ENCODE measurements at places on chromosomes 11 and 22.

GRCh38 chr11:94740083-94741021 lies 27.8 kb upstream of the AMOTL1 start:
- no peak for DNase-seq

GRCh38 chr22:20652130-20652529 lies 121.8 kb upstream of the SERPIND1 start:
- no peak for DNase-seq

DNA sequence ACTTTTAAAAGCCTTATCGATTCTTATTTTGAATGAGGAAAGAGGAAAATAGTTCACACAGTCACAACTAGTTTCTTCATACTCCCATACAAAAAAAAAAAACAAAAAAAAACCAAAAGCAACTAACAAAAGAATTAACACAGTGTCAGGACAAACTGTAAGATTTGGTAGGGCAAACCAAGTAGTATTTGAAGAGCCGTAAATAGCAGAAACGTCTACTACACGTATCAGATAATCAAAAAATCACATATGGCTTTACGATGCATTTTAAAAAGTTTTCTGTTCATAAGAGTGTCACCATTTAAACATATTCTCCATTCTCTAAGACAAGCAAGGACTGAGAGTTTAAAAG lies 2.3 kb downstream of the PICALM start:
- DNase-seq: no peak

- DNase-seq: no peak
Measured at GRCh38 chr11:8310743-8311298, 47.1 kb upstream of the LMO1 start.

DNA sequence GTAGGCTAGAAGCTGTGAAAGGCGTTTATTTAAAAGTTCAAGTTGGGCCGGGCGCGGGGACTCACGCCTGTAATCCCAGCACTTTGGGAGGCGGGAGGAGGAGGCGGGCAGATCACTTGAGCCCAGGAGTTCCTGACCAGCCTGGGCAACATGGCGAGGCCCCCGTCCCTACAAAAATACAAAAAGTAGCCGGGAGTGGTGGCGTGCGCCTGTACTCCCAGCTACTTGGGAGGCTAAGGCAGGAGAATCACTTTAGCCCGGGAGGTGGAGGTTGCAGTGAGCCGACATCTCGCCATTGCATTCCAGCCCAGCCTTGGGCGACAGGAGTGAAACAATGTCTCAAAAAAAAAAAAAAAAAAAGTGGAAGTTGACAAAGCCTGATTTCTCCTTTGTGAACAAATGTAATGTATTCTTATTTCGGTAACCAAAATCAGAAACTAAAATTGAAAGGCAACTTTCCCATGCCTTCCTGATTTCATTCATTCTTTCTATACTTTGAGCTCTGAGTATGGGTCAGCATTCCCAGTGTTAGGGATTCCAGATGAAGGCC lies 825 bp downstream of the PTPMT1 start:
- peak; percentile 35 for DNase-seq

- no peak for DNase-seq
Measured at GRCh38 chr11:131478341-131478740, 107.9 kb downstream of the NTM start.

- no peak for DNase-seq
Measured at GRCh38 chr11:73320763-73321603, 12.9 kb downstream of the ARHGEF17 start.

GRCh38 chr22:47175151-47176025 lies 412.9 kb downstream of the TBC1D22A start:
- no peak for DNase-seq

- no peak for DNase-seq
Measured at GRCh38 chr11:29432719-29433325, 584.0 kb downstream of the KCNA4 start.

GRCh38 chr11:1267441-1268100 lies 41.9 kb downstream of the TOLLIP start:
- DNase-seq: no peak

GRCh38 chr11:18706330-18707243 lies 8.0 kb downstream of the TMEM86A start:
- DNase-seq: peak; percentile 77

- DNase-seq: no peak
Measured at GRCh38 chr11:35248558-35249323, 109.8 kb downstream of the CD44 start.

DNA sequence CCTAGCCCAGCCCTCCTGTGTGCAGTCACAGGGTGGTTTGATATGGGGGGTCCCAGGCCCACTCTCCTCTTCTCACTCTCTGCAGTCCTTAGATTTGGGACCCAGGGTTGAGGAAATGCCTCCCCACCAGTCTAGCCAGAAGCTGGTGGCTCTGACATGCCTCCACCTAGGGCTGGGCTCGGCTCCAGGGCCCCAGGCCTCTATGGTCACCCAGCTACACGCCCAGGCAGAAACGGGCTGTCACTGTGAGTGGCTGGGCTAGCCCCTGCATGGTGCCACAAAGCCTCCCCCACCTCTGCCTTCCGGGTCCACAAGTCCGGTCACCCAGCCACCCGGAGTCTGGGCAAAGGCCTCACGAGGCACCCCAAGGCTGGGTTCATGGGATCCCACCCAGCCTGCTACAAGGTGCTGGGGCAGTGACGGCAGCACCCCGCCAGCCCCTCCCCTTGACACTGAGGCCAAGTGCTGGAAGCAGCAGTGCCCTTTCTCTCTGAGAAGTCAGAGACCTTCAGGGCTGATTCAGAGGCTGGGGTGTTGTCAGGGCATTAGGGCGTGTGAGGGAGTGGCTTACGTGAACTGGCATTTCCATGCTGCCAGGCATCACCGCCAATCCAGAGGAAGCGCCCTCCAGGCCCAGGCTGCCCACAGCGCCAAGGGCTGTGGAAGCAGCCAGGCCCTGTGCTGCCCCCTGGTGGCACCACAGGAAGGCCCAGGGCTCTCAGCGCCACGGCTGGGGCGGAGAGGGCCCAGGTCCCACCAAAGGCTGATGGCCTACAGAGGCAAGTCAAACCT lies 638 bp upstream of the PITPNM1 start:
- peak; percentile 92 for DNase-seq

DNA sequence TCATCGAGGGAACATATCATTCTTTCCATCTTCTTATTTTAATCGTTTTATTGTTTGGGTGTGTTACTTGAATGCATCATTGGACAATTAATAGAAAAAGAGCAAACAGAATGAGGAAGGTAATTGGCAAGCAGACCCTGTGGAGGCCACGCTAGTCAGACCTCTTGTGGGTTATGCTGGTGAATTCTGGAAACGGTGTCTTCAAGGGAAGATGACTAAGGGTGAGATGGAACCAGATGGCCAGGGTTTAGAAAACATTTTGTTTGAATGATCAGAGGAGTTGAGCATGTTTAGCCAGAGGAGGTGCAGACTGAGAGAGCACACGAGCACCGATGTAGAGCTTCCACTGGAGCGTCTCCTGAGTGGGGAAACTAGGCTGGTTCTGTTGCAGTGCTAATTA lies 8.5 kb downstream of the ST14 start:
- DNase-seq: no peak

GRCh38 chr22:45686836-45687235 lies 15.2 kb downstream of the ATXN10 start:
- no peak for DNase-seq

- DNase-seq: no peak
Measured at GRCh38 chr11:12591706-12592105, 82.5 kb upstream of the TEAD1 start.

GRCh38 chr11:93939084-93939760 lies 81.9 kb upstream of the HEPHL1 start:
- no peak for DNase-seq

DNA sequence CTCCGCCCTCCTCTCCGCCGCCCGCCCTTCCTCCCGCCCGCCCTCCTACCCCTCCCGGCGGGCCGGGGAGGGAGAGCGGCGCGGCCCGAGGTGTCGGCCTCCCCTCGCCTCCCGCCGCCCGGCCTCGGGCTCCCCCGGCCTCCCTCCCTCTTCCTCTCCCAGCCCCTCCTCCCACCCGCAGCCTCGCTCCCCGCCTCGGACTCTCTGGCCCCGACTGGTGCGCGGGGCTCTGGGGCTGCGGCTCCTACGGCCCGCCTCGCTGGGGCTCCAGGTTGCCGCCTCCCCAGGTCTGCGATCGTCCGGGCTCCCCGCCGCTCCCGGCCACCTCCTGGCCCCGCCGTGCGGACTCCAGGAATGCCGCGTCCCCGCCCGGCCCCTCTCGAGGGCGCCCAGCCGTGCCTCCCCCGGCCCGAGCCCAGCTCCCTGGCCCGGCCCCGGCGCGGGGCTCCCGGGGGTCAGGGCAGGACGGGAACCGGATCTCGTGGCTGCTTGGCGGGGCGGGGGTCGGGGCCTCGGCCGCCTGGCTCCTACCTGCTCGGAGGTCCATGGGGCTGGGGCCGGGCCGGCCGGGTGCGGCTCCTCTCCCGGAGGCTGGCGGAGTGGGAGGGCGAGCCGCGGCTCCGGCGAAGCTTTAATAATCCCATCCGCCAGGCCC lies at the start of gene CLCF1:
CLCF1 (minus strand) TSS at position 606 of the 655 bp plus-strand sequence; CDS start at position 547, 59 bp downstream.
- peak; percentile 14 for DNase-seq

GRCh38 chr11:102239911-102240310 lies 77.4 kb upstream of the BIRC3 start:
- DNase-seq: no peak

- DNase-seq: no peak
Measured at GRCh38 chr11:70736937-70737640, 338.8 kb downstream of the CTTN start.

GRCh38 chr11:95593111-95593510 lies 196.5 kb downstream of the FAM76B start:
- DNase-seq: no peak

GRCh38 chr11:127609025-127609773 lies 608.6 kb upstream of the KIRREL3 start:
- DNase-seq: no peak

DNA sequence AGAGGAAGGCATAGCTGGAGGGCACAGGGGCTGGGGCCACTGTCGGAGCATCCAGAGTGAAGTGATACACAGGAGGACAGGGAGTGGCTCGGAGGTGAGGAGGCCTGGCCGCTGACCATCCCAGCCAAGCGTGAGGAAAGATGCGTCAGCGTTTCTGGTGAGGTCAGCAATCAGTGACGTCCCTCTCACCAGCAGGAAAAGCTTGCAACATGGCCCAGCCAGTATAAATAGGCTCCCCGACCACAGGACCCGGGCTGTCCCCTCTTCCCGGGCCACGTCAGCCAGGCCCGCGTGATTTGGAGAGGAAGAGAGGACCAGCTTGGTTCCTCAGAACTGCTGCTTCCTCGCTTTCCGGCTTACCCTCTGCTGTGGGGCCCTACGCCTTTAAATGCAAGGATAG lies 4.2 kb upstream of the OSM start:
- no peak for DNase-seq

- no peak for DNase-seq
Measured at GRCh38 chr11:44597358-44598012, 32.0 kb downstream of the CD82 start.

DNA sequence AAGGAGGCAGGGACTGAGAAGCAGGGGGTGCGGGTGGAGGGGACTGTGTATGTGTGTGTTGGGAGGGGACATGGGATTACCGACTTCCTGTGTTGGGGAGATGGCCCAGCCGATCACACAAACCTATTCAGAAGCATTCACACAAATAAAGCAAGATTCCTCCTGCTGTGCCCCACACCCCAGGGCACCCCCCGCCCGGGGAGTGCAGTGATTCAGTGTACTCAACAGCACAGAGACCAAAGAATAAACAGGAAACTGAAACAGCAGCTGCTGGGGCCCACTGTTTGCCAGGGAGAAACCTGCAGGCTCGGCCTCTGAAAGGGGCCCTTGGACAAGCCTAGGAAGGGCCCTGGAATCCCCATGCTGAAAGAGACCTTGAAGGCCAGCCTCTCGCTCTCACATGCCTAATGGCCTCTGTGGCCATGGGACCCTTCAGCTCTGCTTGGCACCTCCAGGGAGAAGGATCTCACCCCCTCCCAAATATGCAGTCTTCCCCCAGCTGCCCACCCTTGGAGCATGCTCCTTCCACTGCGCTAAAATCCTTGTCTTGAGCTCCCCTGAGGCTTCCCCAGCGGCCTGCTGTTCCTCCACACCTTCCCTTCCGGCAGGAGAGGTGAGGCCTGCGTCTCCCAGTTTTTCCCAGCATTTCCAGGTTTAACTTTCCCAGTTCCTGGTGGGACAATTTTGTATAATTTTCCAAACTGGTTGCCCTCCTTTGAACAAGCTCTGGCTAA lies 72.9 kb downstream of the CSNK2A3 start:
- DNase-seq: no peak

DNA sequence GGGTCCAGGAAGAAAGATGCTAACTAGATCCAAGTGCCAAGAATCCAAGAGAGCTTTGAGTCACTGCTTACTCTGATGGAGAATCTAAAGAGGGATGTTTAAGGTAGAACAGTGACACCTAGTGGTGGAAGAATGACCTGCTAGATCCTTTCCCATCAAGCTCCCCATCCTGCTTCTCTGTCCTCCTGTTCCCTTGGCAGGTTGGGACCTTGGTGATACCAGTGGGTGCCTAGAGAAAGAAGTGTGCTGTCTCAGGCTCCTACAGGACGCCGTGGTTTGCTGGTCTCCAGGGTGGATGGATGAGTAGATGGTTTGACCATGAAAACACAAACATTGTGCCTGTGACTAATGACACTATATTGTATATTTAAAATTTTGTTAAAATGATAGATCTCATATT lies 383.7 kb downstream of the TMEM135 start:
- DNase-seq: peak; percentile 38

DNA sequence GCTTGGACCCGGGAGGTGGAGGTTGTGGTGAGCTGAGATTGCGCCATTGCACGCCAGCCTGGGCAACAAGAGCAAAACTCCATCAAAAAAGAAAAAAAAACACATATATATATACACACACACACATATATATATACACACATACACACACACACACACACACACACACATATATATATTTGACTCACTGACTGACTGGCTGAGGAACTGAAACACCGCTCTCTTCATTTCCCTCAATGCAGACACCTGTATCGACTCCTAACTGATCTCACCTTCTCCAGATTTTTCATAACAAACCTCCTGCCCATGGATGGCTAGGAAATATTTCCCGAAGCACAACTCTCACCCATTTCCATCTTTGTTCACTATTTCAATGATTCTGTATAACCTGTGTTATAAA lies 140.7 kb upstream of the ANO3 start:
- DNase-seq: no peak

- peak; percentile 7 for DNase-seq
Measured at GRCh38 chr11:86099874-86100273, 31.0 kb upstream of the PICALM start.

- DNase-seq: peak; percentile 16
Measured at GRCh38 chr11:113994077-113994954, 19.4 kb downstream of the HTR3A start.

GRCh38 chr22:49204599-49205482 lies 622.8 kb downstream of the BRD1 start:
- DNase-seq: no peak

DNA sequence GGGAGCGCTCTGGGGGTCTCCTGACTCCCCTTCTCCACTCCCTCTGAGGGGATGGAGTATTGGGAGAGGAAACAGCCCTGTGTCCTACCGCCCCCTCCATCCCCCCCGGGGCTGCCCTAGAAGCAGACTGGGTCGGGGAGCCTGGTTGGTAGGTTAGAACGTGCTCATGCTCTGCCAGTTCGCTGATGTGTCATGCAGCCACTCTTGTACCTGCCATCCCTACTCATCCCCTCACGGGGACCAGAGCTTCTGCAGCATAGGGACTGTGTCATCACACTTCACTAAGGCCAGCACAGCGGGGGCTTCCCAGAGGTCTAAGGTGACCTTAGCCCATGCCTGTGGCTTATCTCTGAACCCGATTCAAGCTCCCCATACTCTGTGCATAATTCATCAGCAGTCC lies 4.7 kb downstream of the KCNJ1 start:
- DNase-seq: no peak
